Muscle of back (tissue), 13 donors: ENCODE measurements at places on chromosomes 7 and 10.

DNA sequence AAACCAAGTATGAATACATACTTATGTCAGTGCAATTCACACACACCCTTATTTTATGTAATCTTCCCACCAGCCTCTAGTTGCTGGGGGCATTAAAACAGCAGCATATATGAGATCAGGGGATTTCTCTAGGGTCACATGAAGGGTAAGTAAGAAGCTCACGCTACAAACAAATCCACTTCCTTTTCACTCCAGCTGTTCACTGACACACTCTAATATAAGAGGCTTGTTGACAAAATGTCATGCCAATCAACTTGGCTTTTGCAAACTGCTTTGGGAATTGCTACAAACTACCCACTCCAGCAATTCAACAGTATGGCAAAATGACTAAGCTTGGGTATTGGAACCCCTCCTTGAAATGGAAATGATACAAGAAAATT, 10.3 kb downstream of the FAM3C start:
- DNase-seq, result no peak

DNA sequence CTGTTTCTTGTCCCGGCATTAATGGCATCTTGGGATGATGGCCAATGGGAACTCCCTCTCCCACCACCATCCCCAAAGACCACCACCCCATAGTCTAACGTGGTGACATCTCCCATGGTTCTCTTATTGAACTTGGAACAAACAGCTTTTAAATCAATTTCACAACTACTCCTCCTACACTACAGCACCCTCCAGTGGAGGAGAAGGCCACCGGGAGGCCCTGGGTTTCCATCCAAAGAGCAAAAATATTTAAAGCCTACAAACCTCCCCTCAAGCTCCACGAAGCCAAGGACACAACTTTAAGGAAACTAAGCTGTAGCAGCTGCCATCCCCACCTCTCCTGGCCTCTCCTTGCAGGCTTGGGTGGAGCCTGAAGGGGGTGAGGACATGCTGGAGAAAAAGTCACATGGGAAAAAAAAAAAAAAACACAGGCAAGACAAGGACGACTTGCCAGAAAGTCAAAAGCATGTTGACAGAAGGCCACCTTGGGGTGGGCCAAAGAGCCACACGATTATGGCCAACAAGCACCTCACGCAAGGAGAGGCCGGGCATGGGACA, 94.0 kb upstream of the LANCL2 start:
- DNase-seq, result no peak

DNA sequence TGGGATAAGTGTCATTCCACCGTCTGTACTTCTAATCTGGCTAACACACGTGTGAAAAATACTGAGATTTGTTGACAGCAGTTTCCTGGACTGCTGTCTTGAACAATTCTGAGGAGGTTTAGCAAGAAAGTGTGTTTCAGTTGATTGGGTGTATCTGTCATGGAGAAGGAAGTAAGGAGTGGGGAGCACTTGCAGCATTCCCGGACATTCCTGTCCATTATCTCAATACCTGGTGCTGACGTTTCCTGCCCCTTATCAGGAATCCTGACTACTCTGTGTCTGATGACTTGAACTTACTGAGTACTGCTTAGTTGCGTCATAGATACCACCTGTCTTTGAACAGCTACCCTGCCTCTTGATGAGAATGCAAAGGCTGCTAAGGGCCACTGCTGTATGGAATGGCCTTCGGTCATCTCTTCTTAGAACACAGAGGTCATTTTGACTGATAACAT, 72.0 kb upstream of the VKORC1L1 start:
- DNase-seq, result no peak

DNA sequence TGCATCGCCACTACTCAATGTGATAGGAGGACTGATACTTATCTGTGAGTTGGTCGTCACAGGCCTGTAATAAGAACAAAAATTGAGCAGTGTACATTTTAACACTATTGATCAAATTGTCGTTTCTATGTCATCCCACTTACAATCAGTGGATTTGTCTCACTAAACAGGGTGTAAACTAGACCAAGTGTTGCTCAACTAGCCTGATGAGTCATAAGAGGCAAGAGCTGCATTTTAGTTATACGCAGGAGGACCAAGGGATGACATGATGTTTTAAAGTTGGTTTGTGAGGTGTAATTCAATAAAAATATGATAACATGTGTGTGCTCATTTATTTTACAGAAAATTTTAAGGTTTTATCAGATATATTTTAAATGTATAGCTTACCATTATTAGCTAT, 1239.2 kb downstream of the REEP3 start:
- no peak for DNase-seq

GRCh38 chr10:404991-405390, 269.7 kb downstream of the ZMYND11 start:
- no peak for DNase-seq

DNA sequence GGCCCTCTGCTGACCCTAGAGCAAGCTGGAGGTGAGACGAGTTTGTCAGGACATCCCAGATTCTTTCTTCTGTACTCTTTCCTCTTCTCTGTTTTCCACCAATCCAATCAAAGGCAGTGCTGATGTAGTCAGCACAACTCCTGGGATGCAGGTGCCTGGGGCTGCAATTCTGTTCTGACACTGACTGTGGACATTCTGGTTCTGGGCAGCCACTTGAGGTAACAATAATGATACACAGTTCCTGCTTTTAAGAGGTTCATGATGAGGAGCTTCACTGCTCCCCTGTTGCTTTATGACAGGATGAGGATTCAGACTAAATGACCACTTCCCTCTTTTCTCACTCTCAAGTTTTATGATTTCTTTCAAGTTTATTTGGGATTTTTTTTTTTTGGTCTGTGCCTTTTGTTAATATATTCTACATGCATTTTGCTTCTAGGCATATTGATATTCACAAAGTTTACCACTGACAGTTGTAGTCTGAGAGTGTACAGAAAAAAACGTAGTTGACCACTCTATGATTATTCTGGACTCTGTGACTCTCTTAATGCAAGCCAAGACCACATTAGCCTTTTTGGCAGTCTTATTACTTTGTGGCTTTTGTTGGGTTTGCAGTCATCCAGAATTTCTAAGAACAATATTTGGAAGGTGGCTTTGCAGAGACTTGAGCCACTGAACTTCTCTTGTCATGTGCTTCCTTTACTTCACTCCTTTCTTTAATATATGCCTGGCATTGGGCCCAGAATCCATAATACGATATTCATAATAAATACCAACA, 247.6 kb downstream of the AUTS2 start:
- no peak for DNase-seq

DNA sequence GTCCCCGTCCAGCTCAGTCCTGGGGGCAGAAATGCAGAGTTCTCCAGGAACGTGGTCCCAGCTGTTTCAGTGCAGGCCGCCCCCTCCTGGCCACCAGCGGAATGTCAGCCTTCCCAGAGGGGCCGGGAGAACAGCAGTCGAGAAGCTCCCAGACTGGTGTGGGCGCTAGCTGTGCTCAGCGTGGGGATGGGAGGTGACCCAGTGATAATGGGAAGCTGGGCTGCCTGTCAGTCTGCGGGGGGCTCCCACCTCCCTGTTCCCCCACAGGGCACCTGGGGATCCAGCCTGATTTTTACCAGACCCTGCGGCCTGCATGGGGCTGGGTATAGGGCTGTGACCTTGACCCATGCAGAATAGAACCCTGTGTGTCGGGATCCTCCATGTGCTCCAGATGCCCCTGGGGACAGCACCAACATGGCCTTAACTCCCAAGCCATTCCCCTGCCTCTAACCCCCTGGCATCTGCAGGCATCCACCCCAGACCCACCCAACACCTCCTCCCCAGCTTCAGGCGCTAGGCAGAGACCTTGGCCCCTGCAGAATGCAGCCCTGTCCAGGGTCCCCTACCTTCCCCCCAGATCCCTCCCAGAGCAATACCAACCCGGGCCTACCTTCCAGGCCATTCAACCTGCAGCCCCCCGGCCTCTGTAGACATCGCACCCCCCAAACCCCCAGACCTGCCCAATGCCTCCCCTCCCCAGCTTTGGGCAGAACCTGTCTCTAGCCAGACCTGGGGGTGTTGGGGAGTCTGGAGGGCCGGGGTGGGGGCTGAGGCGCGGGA, 880 bp upstream of the ELN start:
- peak; percentile 80 for DNase-seq

- DNase-seq, result no peak
These were observed 124.4 kb downstream of the DOCK4 start for GRCh38 chr7:112081778-112082177.

DNA sequence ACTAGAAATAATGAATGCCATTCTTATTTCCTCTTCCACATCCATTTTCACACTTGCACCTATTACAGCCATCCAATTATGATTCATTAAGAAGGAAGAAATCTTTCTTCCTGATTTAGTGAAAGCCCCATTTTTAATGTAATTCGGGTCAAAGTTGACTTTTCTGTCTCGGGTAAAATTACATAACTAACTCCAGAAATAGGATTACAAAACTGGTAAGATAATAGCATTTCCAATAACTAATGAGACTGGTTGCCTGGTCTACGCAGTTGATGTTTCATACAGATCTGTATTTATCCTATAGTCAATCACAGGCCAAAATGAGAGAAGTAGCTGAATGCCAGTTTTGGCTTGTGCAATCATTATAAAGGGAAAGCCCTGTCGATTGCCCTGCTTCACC, 651.5 kb upstream of the NRP1 start:
- no peak for DNase-seq

- peak; percentile 23 for DNase-seq
These were observed 32.9 kb upstream of the FAM3C start for GRCh38 chr7:121428855-121429489.

DNA sequence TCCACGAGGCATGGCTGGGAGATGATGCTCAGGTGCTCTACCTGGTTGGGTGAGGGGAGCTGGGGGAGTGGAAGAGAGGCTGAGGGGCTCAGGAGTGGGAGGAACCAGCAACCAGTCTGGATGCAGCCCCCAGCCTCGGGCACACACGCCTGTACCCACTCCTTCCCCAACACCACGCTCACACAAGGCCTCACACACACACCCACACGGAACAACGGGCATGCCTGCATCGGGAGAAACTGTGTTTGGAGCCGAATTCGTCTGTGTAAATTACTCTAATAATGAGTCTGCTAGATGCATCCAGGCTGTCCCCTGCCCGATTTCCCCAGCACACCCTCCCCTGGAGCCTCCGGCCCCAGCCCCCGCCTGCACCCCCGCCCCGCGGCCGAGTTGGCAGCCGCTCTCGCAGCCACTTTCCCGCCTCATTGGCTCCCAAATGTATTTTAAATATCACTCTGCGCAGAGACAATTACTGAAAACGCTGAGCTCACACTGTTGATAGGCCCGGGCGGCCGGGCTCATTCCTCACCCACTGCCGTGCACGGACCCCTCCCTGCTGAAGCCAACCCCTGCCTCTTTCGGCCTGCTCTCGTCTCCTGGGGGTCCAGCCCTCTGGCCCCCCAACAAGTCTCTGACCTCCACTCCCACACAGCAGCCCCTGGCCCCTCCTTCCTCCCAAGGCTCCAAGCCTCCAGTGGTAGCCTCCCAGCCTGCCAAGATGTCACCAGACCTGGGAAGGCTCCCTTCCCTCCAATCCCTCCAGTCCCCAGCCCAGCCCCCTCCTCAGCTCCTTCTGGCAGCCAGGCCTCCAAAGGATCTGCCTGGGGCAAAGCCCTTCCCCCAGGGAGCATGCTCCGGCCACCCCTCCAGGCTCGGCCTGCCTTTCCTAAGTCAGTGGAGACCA, 11.1 kb downstream of the H2BK1 start:
- DNase-seq, result no peak

GRCh38 chr10:126272526-126272925, 115.8 kb downstream of the ADAM12 start:
- no peak for DNase-seq

DNA sequence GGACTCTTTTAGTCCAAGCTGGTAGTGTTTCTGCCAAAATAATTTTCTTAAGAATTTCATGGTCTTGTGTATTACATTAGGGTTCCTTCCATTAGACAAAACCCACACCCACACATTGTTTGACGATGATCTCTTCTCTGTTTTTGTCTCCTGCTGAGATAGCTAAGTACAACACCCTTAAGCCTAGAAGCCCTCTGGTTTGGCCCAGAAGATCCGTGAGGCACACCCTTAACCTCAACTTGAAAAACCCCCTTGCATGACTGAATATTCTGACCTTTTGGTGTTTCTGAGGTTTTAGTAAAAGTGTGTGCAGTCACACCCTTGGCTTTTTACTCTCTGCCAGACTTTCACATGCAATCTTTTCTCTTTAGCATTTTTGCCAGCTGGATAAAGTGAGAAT, 29.3 kb upstream of the ERCC6 start:
- DNase-seq, result no peak

DNA sequence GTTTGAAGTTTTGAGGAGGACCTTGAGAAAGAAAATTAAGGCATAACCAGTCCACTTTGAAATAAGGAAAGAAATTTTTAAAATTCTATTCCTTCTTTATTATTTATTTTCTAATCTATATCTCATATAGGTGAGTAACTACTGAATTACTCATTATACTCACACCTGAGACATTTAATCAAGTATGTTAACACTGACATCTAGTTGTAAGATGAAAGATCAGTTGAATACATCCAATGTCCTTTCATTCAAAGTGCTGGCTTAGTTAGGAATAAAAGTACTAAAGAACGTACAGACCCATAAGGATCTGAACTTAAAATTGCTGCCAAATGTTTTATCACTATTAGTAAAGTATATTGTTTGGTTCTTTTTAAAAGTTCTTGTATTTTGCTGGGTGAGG, 23.5 kb downstream of the TRDMT1 start:
- no peak for DNase-seq

- no peak for DNase-seq
These were observed 400.4 kb downstream of the CDC14C start for GRCh38 chr7:49324707-49325106.

- DNase-seq, result peak; percentile 51
These were observed 50.7 kb downstream of the KCNMA1 start for GRCh38 chr10:77586719-77587415.

GRCh38 chr10:110426294-110427181, 71.2 kb upstream of the DUSP5 start:
- DNase-seq, result peak; percentile 62

- no peak for DNase-seq
These were observed 82.5 kb downstream of the NDUFB2 start for GRCh38 chr7:140778975-140779374.

GRCh38 chr7:100965723-100966541, 3.4 kb upstream of the MUC12 start:
- DNase-seq, result peak; percentile 70

DNA sequence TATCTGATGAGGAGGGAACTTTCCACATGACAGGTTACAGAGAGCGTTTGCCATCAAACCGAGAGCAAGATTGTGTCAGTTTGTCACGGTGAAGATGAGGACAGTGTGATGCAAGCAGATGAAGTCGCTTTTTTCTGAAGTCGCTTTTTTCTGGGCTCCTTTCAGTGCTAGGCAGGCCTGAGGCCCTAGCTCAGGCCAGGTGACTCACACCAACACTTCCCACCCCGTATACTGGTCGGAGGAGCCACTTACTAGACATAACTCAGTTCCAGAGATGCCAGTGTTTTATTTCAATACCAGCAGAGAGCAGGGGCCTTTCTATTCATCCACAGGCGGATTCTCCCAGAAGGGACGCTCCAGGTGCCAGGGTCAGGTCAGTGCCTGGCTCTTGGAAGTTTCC, 58.9 kb downstream of the SFMBT2 start:
- DNase-seq, result no peak

GRCh38 chr7:21041666-21042065, 255.0 kb upstream of the SP8 start:
- DNase-seq, result no peak
